Activated naive CD4-positive, alpha-beta T cell treated with anti-CD3 and anti-CD28 coated beads, Interleukin-2, amount 10 ng/mL, durations not matched to agents 7 days and 5 days (primary cell): ENCODE measurements at places on chromosomes 13 and 19.

GRCh38 chr13:97100821-97101220 lies 106.5 kb upstream of the OXGR1 start:
- no peaks in the 10 kb centered on the region for H3K36me3 ChIP-seq
- no peaks in the 10 kb centered on the region for H3K4me1 ChIP-seq
- H3K4me3 ChIP-seq = no peak overlapping the region

DNA sequence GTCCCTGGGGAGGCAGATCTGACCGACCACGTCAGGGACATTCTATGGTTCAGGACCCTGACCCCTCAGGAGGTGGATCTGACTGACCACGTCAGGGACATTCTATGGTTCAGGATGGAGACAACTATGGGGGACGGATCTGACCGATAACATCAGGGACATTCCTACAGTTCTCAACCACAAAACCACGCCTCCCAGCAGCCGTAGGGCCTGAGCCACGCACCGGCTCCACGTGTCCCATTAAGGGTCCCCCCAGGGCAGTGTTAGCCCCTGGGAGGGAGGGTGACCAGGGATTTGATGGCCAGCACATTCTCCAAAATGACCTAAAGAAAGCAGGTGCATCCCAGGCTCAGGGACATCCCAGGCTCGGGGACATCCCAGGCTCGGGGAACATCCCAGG lies 49.0 kb upstream of the C13orf46 start:
- H3K4me1 ChIP-seq = peaks cover 2% of the 10 kb centered on the region
- peaks cover 66% of the 10 kb centered on the region for H3K36me3 ChIP-seq
- H3K4me3 ChIP-seq = no peak overlapping the region

DNA sequence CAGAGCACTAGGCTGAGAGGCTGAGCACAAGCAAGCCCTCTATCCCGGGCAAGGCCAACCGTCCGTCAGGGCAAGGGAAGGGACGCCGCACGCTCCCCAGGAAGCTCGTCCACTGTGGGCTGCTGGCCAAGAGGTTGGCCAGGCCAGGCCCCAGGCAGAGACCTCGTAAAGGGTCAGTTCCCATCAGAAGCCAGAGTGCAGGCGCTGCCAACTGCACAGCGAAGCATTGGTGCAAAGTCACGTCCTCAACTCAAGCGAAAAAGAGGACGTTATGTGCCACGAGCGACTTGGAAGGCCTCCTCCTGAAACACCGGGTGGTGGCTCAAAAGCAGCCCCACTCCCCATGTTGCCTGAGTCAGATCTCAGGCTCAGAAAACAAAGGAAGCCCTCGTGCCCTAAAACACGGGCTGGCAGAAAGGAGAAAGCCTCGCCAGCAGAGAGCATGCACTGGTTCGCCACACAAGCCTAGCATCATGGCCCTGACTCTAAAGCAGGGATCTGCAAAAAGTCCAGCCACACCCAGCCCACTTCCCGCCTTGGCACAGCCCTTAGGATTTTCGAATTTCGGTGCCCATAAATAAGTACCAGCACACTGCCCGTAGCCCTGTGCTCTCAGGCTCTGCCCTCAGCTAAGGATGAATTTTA lies 4.7 kb downstream of the AKAP8 start:
- H3K4me1 ChIP-seq = peaks cover 23% of the 10 kb centered on the region
- no peak overlapping the region for H3K4me3 ChIP-seq
- H3K27me3 ChIP-seq = no peaks in the 10 kb centered on the region
- peaks cover 24% of the 10 kb centered on the region for H3K36me3 ChIP-seq
- no peak for DNase-seq

DNA sequence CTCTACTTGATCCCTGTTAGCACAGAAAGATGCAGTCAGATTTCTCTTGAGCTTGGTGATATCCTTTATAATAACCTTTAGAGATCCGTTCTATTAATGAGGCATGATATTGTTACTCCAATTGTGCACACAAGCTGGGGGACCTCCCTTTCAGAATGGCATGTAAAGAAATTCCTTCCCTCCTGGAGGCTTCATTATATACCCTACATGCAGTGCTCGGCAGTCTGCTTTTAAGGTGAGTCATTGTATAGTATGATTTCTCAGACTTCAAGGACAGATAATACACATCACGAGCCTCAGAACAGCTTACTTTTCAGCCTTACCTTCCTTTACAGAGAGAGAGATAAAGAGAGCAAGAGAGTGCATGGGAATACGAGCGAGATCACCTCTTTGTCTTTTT lies 261.3 kb downstream of the ATP8A2 start:
- H3K4me1 ChIP-seq = no peaks in the 10 kb centered on the region
- no peak overlapping the region for H3K4me3 ChIP-seq
- no peaks in the 10 kb centered on the region for H3K36me3 ChIP-seq
- no peak overlapping the region for H3K27ac ChIP-seq

DNA sequence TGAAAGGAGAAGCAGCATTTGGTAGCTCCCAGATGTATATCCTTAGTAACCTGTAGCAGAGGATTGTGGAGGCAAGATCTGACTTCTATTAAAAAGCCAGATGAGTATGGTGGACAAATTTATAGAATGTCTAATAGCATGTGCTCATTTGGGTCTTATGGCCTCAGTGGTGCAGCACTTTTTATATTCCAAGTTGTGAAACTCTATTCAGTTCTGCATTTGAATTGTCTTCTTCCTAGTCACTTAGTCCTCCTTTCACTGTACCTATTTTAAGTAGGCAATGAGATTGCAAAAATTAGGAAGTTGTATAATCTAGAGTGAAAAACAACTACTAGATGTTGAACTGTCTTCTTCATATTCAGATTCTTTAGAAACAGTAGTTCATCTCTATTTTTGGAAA lies 412.5 kb upstream of the PCDH9 start:
- H3K27me3 ChIP-seq = no peaks in the 10 kb centered on the region
- no peak overlapping the region for H3K4me3 ChIP-seq
- no peaks in the 10 kb centered on the region for H3K36me3 ChIP-seq
- no peak overlapping the region for H3K27ac ChIP-seq
- no peak for DNase-seq

DNA sequence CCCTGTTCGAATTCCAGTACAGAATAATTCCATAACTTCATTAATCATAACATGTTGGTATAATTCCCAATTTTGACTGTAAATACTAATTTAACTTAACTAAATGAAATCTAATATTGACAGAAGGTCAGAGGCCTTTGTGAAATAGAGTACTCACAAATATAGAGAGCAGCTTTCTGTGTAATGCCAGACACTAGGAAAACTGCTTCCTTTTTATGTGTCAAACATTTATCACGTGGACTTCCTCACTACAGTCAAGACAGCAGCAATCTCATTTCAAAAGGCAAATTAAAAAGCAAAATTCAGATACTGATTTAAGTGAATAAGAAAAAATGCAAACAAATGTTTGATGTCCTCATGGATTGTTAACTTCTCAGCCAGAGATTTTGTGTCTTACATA lies 13.1 kb downstream of the ITM2B start:
- no peak overlapping the region for H3K27ac ChIP-seq
- no peak overlapping the region for H3K4me3 ChIP-seq
- H3K27me3 ChIP-seq = no peaks in the 10 kb centered on the region
- DNase-seq = no peak
- H3K36me3 ChIP-seq = peaks cover 37% of the 10 kb centered on the region

DNA sequence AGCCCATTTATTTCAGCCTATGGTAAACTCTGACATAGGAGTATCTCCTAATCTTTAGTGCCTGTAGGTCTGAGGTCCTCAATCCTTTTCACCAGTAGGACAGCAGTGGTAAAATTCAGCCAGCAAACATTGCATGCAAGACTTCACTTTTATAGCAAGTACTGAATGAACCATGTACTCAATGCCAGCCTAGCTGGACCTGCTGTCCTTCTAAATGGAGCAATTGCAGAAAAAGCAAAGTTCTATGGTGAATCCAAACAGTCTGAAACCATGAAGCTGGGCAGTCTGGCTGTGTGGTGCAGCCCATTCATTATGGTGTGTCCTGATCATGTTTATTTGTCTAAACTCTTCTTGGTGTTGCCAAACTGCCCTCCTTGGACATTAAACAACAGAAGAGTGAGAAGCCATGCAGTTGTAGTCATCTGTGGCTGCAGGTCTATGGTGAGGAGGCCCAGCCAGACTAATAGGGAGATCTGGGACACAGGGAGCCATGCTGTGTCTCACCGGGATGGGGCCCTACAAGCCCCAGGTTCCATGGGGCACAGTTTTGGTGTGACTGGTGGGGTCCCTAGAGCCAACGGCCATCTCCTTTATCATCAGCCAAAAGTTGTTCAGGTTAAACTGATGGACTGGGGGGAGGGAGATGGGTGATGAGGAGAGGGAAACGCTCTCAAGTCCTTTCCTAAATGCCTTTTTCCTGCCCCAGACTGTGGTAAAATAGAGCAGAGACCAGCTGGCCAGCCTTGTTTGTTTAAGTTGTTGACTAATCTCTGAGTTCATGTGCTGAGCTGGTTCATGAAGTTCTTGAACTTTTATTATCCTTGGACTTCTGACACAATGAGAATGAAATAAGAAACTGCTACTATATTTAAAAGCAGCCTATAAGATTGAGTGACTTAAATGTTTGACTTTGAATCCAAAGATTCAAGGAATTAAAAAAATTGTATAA lies 20.6 kb upstream of the TNFSF11 start:
- no peak overlapping the region for H3K4me3 ChIP-seq
- peaks cover 5% of the 10 kb centered on the region for H3K27me3 ChIP-seq
- DNase-seq = no peak
- no peaks in the 10 kb centered on the region for H3K4me1 ChIP-seq
- H3K27ac ChIP-seq = no peak overlapping the region

DNA sequence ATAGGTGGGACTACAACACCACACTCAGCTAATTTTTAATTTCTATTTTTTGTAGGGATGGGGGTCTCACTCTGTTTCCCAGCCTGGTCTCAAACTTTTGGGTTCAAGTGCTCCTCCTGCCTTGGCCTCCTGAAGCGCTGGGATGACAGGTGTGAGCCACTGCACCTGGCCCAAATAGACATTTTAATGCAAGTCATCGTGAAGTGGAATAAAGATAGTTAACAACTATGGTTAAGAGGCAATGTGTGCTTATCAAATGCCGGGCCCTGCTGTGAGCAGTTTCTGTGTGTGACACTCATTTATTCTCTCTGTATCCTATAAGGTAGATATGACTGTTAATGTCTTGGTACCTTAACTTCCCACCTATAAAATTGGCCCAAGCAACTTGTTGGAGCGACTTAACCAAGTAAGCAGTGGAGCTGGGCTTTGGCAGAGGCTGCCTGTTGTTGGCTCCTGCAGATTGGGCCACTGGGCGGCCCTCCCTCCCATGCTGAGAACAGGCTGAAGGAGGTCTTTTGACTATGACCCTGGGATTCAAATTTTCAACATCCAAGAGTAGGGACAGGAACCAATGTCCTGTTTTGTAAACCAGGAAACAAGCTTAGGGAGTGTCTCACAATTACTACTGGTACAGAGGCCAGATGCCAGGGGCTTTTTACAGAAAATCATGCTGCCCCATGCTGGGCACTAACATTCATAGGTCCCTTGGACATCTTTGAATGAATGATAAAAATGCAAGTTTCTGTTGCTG lies 450.7 kb downstream of the TSHZ3 start:
- H3K27ac ChIP-seq = no peak overlapping the region
- no peak overlapping the region for H3K4me3 ChIP-seq
- peaks cover under 1% of the 10 kb centered on the region for H3K27me3 ChIP-seq
- H3K36me3 ChIP-seq = no peaks in the 10 kb centered on the region
- no peak for DNase-seq

GRCh38 chr19:7742575-7742974 lies 4.8 kb downstream of the CD209 start:
- H3K4me3 ChIP-seq = no peak overlapping the region
- DNase-seq = no peak
- H3K27ac ChIP-seq = no peak overlapping the region
- no peaks in the 10 kb centered on the region for H3K4me1 ChIP-seq
- peaks cover 41% of the 10 kb centered on the region for H3K27me3 ChIP-seq

- no peak overlapping the region for H3K4me3 ChIP-seq
- no peaks in the 10 kb centered on the region for H3K27me3 ChIP-seq
- no peaks in the 10 kb centered on the region for H3K4me1 ChIP-seq
- no peak for DNase-seq
- no peak overlapping the region for H3K27ac ChIP-seq
- no peaks in the 10 kb centered on the region for H3K36me3 ChIP-seq
Measured at GRCh38 chr13:35781036-35782000, 304.8 kb upstream of the MAB21L1 start.

- peak; percentile 31 for DNase-seq
- peak overlapping the region; percentile 81 for H3K4me3 ChIP-seq
- H3K27ac ChIP-seq = peak overlapping the region; percentile 90
Measured at GRCh38 chr19:7637374-7638256, 705 bp downstream of the STXBP2 start.

- H3K27me3 ChIP-seq = peaks cover 12% of the 10 kb centered on the region
- H3K4me3 ChIP-seq = peak overlapping the region; percentile 75
- no peak for DNase-seq
- H3K27ac ChIP-seq = peak overlapping the region; percentile 93
- peaks cover 20% of the 10 kb centered on the region for H3K4me1 ChIP-seq
- no peaks in the 10 kb centered on the region for H3K36me3 ChIP-seq
Measured at GRCh38 chr19:1653300-1653628, 849 bp upstream of the TCF3 start.

- no peaks in the 10 kb centered on the region for H3K36me3 ChIP-seq
- H3K27me3 ChIP-seq = peaks cover 4% of the 10 kb centered on the region
Measured at GRCh38 chr13:41428155-41428554, 29.2 kb upstream of the RGCC start.

- H3K27ac ChIP-seq = no peak overlapping the region
- DNase-seq = no peak
- H3K4me1 ChIP-seq = no peaks in the 10 kb centered on the region
- H3K27me3 ChIP-seq = no peaks in the 10 kb centered on the region
Measured at GRCh38 chr13:81568824-81569223, 1227.9 kb upstream of the SPRY2 start.

GRCh38 chr13:27293076-27293691 lies 22.6 kb downstream of the RASL11A start:
- no peak for DNase-seq
- no peaks in the 10 kb centered on the region for H3K36me3 ChIP-seq
- H3K4me1 ChIP-seq = peaks cover 23% of the 10 kb centered on the region
- peaks cover 3% of the 10 kb centered on the region for H3K27me3 ChIP-seq

GRCh38 chr13:41995946-41996345 lies 35.0 kb upstream of the VWA8 start:
- H3K4me3 ChIP-seq = no peak overlapping the region
- H3K27me3 ChIP-seq = peaks cover 22% of the 10 kb centered on the region
- H3K4me1 ChIP-seq = no peaks in the 10 kb centered on the region
- no peak overlapping the region for H3K27ac ChIP-seq

DNA sequence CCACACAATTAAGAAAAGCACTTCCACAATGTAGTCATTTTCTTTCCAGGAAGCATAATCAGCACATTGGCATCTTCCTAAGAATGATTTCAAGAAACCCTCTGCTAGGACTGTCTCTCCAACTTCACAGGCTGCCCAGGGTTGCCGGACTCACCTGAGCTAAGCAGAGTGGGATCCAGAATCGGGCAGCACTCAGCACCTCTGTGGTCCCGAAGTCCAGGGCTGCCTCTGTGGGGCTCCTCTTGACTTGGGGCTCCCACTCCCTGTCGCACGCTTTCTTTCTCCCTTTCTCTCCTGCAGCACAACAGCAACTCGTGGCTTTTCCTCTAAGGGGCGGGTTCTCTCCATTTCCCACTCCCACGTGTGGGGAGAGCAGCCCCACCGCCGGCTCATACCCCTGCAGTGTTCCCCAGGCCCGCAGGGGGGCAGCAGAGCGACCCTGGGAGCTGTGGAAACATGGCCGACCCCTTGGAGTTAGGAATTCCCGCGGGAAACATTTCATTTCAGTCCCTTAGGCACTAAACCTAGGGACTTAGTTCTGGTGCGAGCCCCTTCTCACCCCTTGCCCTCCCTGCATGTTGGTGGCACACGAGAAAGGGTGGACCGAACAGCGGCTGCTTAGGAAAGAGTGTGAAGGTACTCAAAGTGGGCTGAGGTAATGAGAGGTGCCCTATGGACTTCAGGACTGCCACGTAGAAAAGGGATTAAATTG lies at the start of gene TMEM272:
TMEM272 (minus strand) TSS at position 316 of the 712 bp plus-strand sequence. CDS start 6,647 bp downstream, outside the sequence.
- H3K27ac ChIP-seq = no peak within 1 kb of the TSS
- DNase-seq = peak; percentile 63
- H3K27me3 ChIP-seq = peaks cover 19% of the 10 kb centered on the region
- H3K36me3 ChIP-seq = no peaks in the 10 kb centered on the region
